Stomach (tissue), 19 donors: ENCODE measurements at places on chromosomes 11 and 22. TPM values are rescaled to one million over a fixed set of nuclear protein-coding genes. Genes with fewer than 3 reads are reported as not detected.

DNA sequence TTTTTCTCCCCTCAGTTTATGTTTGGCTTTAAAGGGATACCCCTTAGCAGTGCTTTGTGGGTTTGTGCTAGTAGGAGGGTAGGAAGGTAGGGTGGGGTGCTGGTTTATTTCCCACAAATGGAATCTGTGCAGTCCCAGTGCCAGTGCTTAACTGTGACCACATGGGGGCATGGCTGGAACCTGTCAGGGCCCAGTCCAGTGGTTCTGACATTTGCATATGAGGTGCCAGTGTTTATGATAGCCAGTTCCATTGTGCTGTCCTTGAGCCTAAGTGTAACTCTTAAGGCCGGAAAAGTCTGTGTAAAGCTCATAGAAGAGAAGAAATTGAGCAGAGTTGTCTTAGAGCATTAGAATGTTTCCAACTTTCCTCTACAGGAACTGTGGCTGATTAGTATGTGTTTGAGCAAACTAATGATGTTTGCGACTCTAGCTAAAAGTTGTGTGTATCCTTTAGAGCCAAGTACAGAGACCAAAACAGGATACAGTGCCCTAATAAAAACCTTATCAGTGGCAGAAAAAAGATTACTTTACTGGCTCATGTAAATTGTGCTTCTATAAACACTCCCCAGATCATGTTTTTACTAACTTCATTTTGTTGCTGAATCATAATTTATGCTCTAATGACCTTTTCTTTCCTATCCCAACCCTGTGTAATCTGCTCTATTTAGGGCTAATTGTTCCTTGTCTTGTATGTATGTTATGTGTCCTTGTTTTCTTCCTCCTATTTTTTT is 38.1 kb downstream of the DIXDC1 start:
- peaks cover 27% of the 10 kb centered on the region for H3K4me1 ChIP-seq
- DNase-seq, result no peak

GRCh38 chr11:3609416-3610265 is 32.2 kb downstream of the ART5 start:
- H3K27ac ChIP-seq, result no peak overlapping the region
- H3K4me1 ChIP-seq, result no peaks in the 10 kb centered on the region
- no peaks in the 10 kb centered on the region for H3K27me3 ChIP-seq
- H3K4me3 ChIP-seq, result no peak overlapping the region

The MRGPRX3 gene
- total RNA-seq, result not detected

DNA sequence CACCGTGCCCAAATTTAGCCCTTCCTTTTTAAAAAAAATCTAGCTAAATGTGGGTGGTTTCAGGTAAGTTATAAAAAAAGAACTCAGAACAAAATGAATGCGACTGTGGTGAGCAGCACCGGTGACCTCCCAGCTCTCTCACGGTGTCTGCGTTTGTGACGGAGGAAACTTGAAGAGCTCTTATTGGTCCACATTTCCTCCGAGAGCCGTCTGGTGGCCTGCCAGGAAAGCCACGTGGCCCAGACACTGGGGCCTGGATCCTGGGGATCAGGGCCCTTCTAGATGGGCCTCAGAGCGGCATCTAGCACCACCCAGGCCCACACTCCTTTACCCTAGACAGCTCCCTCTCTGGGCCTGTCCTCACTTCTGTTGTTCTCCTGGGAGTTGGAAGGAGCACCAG is 39.5 kb downstream of the B3GAT1 start:
- DNase-seq, result no peak
- no peaks in the 10 kb centered on the region for H3K36me3 ChIP-seq
- no peaks in the 10 kb centered on the region for H3K4me1 ChIP-seq
- H3K4me3 ChIP-seq, result no peak overlapping the region

GRCh38 chr11:92211576-92212167 is 12.9 kb upstream of the FAT3 start:
- no peak overlapping the region for H3K27ac ChIP-seq
- no peak overlapping the region for H3K4me3 ChIP-seq
- H3K27me3 ChIP-seq, result no peaks in the 10 kb centered on the region
- H3K36me3 ChIP-seq, result no peaks in the 10 kb centered on the region
- DNase-seq, result no peak

The KCNQ1 gene
- total RNA-seq, result 155 TPM

DNA sequence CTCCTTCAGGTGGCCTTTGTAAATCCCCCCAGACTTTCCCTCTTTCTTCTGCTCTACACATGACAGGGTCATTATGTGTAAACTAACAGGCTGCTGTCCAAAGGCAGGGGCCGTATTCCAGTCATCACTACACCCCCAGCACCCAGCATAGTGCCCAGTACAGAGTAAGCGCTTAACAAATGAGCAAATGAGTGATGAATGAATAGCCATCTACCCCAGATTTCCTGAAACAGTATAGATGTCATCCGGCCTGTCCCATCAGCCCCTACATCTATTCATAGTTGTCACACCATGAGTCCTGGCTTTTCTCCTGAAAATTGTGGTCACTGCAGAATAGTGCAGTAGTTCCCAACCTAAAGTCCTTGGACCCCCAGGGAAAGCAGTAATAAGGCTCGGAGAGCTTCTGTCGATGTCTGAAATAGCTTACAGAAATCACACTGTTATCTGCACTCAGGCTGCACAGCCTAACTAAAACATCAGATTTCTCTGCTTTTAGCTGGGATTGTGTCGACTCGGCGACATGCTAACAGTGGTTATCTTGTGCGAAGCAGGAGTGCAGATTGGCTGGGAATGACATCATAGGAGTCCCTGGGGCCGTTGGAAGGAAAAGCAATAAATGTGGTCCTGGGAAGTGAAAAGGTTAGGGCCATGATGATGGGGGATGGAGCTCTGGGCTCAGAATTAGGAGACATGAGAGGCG is 143.8 kb upstream of the NECTIN1 start:
- no peak overlapping the region for H3K27ac ChIP-seq
- H3K36me3 ChIP-seq, result no peaks in the 10 kb centered on the region
- no peak overlapping the region for H3K4me3 ChIP-seq
- H3K27me3 ChIP-seq, result no peaks in the 10 kb centered on the region

DNA sequence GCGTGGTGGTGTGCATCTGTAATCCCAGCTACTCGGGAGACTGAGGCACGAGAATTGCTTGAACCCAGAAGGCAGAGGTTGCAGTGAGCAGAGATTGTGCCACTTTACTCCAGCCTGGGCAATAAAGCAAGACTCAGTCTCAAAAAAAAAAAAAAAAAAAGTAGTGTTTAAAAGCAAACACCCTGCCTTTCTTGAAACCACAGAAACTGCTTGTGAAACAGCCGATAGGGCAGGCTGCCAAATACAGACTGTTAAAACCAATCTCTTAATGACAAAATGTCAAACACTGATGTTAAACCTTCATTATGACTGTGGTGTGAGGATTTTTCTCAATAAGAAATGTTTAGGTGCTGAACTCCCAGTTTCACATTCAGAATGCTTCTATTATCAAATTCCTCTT is 27.3 kb downstream of the MARK2 start:
- DNase-seq, result peak; percentile 89
- H3K36me3 ChIP-seq, result peaks cover 13% of the 10 kb centered on the region
- peak overlapping the region; percentile 2 for H3K27ac ChIP-seq

DNA sequence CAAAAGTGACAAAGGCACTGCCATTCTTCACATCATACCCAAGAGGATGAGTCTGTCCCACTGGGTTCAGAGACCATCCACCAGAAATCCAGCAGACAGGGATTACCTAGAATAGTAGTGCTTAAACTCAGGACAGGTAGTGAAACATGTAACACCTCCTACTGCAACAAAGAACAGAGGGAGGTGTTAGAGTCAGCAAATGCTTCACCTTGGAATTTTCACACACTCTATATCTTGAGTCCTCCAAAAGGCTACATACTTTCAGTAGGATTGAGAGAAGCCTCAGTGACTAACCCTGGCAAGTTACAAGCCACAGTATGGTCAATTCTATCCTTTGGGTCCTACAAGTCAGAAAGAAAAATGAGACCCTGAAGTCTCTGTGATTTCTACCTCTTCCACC is 6.0 kb upstream of the CAVIN3 start:
- H3K4me1 ChIP-seq, result peaks cover 17% of the 10 kb centered on the region
- no peak overlapping the region for H3K4me3 ChIP-seq
- no peak overlapping the region for H3K27ac ChIP-seq
- no peaks in the 10 kb centered on the region for H3K36me3 ChIP-seq
- no peak for DNase-seq
- no peaks in the 10 kb centered on the region for H3K27me3 ChIP-seq

The F2 gene
- total RNA-seq, result 0.92 TPM

DNA sequence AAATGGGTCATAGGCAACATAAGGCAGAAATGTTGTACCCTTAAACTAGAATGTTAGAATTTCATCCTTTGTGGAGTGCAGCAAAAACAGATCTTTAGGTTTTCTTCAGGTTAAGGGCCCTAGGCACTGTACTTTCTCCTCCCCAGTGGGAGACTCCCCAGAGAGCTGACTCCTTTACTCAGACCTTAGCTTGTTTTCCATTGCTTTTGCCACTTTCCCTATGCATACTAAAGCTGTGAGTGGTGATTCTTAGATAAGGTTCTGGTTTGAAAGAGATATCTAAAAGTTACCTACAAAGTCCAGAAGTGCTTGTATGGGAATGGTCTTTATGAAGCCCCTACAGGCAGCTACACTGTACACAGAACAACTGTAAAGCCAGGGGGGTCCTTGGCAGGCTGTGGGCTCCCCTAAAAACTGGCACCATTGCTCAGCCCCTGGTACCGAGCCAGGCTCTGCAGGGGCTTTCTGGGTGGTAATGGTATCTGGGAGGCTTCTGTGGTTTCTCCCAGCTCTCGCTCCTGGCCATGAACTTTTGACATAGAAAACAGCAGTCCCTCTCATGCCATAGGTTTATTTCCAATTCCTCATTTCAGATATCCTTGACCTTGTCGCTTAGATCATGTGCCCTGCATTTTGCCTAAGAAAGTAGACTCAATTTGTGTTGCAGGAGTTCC is 23.2 kb downstream of the AMOTL1 start:
- H3K36me3 ChIP-seq, result no peaks in the 10 kb centered on the region
- no peaks in the 10 kb centered on the region for H3K27me3 ChIP-seq
- DNase-seq, result no peak
- H3K4me1 ChIP-seq, result peaks cover 29% of the 10 kb centered on the region

The UPK2 gene
- not detected for total RNA-seq

The PLAAT4 gene
- 4.0 TPM for total RNA-seq
